ENCODE measurements at places on chromosomes 16 and 17. TPM values are rescaled to one million over a fixed set of nuclear protein-coding genes. Genes with fewer than 3 reads are reported as not detected.

The KCTD13 gene
- total RNA-seq = 9.1 TPM

The MT1F gene
- total RNA-seq = 0.24 TPM

The CDYL2 gene
- total RNA-seq = 0.19 TPM

The PRKCB gene
- total RNA-seq = 7.1 TPM

The COX11 gene
- total RNA-seq = 49.7 TPM

The SMIM5 gene
- not detected for total RNA-seq

GRCh38 chr16:50741225-50741780 is 583 bp upstream of the CYLD start:
- DNase-seq = no peak

- no peak for DNase-seq
Measured at GRCh38 chr16:30088832-30089624, 2.7 kb downstream of the TBX6 start.

GRCh38 chr17:44086364-44087311 is 16.1 kb downstream of the G6PC3 start:
- DNase-seq = peak; percentile 86

DNA sequence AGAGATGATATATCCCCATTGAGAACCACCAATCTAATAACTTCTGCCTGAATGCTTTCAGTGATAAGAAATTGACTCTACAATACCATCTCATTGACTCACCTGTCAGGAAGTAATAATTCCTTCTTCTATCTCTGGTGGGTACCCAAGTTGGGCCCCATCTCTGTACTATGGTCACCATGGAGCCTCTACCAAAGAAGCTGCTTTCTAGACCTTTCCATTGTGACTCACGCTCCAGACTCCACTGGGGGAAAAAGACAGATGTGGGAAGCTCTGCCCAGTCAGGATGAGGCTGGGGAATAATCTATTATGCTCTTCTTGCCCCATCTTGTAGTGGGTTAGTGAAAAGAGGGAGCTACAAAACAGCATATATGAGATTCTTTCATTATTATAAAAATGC is 100.4 kb downstream of the COPRS start:
- DNase-seq = no peak

DNA sequence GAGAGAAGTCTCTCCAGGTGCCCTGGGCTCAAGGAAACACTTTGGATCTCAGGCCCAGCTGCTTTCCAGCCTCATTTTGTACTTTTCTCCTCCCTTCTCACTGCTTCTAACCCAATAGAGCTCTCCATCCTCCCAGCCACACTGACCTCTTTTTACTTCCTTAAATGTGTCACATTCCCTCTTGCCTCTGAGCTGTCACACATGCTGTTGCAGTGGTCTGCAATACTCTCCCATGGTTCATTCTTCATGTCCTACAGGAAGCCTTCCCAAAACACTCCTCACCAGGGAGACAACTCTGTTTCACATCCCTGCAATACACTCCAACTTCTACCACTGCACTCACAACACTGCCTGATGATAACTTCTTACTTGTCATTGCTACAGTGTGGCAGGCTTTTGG is 242.1 kb upstream of the DYNLRB2 start:
- no peak for DNase-seq

GRCh38 chr17:17129466-17129865 is 76.7 kb downstream of the PLD6 start:
- DNase-seq = no peak

GRCh38 chr16:84331998-84332780 is 36.1 kb upstream of the ATP2C2 start:
- DNase-seq = no peak

GRCh38 chr16:19285431-19285830 is at the start of gene CLEC19A:
Gene CLEC19A (plus strand): TSS chr16:19285731. CDS start chr16:19285852, 121 bp downstream.
- no peak for DNase-seq

- no peak for DNase-seq
Measured at GRCh38 chr17:63847525-63848249, 5.2 kb upstream of the SMARCD2 start.

DNA sequence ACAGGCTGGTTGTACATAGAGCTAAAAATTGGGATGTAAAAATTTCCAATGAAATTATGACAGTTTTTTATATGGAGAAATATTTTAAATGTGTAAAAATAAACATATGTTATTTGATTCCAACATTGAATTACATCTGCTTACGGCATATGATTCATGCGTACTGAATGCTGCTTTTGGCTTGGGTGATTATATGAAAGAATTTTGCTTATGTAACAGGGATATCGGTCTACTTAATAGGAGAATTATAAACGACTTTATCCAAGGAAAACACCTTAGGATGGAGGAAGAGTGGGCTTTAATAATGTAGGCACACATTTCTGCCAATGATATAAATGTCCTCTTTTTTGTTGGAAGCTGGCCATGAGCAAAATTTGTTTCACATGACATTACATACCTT is 197.3 kb upstream of the GOT2 start:
- DNase-seq = no peak

DNA sequence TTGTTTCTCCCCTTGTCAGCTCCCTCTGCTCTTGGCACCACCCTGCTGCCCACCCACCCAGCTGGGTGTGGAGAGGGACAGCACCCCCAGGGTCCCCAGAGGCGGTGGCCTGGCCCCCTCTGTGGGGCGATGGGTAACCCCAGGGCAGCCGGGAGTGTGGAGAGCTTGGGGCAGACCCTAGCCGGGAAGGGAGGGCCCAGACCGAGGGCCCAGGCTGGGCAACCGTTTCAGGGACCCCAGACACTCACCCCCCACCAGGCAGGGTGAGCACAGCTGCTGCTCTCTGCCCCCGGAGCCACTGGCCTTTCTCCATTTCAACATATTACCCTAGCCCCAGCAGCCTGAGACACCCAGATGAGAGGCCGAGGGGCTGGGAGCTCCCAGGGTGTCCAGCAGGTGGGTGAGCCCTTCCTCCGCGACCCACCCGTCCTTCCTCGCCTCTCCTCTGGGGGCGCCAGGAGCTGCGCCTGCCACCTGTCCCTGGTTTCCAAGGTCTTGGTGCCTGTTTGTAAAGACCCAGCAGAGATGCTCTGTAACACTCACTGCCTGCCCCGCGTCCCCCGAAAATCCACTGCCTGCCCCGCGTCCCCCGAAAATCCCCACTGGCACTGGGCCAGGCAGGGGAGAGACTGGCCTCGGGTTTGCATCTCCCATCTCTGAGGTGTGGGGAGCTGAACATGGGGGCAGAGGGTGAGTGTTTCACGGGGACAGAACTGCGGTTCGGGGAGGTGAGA is 45.4 kb downstream of the BAHCC1 start:
- DNase-seq = peak; percentile 77

- DNase-seq = no peak
Measured at GRCh38 chr16:55901566-55902217, 26.5 kb upstream of the CES5A start.

DNA sequence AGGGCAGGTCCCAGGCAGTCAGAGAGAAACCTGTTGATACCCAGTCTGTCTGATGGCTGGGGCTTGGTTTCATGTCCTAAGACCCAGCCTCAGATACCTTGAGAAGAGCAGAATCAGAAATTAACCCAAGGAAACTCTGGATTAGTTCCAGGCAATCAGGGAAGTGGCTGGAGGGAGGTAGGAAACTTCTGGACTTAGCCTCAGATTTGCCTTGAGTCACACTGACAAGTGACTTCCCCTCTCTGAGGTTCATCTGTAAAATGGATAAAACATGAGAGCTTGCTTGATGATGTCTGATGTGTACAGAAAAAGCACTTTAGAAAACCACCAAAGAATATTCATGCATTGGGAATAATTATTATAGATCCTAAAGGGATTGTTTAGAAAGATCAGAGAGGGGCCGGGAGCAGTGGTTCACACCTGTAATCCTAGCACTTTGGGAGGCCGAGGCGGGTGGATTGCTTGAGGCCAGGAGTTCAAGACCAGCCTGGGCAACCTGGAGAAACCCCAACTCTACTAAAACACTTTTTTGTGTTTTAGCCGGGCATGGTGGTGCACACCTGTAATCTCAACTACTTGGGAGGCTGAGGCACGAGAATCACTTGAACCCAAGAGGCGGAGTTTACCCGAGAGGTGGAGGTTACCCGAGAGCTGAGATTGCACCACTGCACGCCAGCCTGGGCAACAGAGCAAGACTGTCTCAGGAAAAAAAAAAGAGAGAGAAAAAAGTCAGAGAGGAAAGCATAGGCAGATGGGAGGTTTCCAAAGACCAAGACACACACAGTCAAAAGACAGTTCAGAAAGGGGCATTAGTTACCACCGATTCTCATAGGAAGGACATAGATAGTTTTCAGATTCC is 3.8 kb downstream of the CIITA start:
- DNase-seq = no peak

GRCh38 chr16:16830973-16831372 is 452.0 kb downstream of the NPIPA7 start:
- DNase-seq = no peak

GRCh38 chr16:47198180-47198575 is 54.4 kb upstream of the NETO2 start:
- no peak for DNase-seq

- no peak for DNase-seq
Measured at GRCh38 chr16:50944436-50944835, 202.6 kb downstream of the CYLD start.

- no peak for DNase-seq
Measured at GRCh38 chr17:82065193-82065637, 389 bp downstream of the DUS1L start.

DNA sequence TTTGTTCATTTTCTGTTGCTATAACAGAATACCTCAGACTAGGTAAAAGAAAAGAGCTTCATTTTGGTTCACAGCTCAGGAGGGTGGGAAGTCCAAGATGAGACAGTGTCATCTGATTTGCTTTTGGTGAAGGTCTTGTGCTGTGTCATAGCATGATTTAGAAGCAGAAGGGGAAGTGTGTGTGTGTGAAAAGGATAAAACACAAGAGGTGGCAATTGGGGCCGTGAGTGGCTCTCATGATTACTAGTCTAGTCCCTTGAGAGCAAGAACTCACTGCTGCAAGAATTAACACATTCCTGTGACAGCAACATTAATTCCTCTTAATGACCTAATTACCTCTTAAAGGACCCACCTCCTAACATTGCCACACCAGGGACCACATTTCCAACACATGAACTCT is 8.3 kb downstream of the SLC35G3 start:
- no peak for DNase-seq
